ENCODE measurements at places on chromosomes 2 and 18.

DNA sequence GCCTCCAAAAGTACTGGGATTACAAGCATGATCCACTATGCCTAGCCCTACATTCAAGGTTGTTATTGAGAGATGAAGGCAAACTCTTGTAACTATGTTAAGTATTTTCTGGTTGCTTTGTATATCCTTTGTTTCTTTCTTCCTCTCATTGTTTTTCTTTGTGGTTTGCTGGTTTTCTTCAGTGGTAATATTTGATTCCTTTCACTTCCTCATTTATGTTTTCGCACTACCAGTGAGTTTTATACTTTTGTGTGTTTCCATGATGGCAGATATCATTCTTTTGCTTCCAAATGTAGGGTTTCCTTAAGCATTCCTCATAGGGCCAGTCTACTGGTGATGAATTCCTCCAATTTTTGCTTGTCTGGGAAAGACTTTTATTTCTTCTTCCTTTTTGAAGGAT, 90.2 kb downstream of the NCK2 start:
- DNase-seq = no peak

- no peak for DNase-seq
These were observed 112.1 kb downstream of the LTBP1 start for GRCh38 chr2:33058716-33059470.

GRCh38 chr2:29765721-29766120, 155.7 kb downstream of the ALK start:
- no peak for DNase-seq

DNA sequence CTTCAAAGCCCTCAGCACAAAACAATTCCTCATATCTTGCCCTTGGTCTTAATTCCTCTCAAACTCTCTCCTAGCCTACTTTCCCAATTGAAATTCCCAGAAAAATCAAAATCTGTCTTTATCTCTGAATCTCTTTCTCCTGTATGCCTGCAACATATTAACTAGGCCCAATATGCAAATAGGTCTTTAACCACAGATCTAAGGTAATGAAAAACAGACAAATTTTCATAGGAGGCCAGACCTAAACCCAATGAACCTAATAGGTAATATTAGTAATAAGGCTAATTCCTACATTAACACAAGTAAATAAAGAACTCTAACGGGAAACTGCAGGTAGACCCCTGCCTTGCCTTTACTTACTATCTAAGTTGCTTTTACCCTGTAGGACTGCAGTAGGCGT, 41.4 kb downstream of the WDR33 start:
- DNase-seq = no peak

DNA sequence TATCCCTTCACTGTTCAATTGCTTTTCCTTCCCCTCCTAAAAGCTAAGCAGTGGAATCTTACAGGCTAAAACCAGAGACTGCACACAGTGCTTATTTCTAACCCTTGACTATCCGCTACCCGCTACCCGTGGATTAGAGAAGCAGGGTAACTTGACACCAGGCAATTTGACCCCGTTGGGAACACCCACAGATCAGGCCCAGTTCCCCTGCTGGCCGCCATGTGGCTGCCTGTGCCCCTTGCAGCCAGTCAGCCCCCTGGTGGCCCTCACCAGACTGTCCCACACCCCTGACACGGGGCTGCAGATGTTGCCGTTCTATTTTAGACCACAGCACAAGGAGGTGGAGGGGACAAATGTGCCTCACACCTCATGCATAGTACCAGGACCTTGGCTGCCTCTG, 74.8 kb downstream of the TXNL1 start:
- DNase-seq = peak; percentile 25

- DNase-seq = peak; percentile 15
These were observed 77.1 kb downstream of the HS1BP3 start for GRCh38 chr2:20573620-20574422.

DNA sequence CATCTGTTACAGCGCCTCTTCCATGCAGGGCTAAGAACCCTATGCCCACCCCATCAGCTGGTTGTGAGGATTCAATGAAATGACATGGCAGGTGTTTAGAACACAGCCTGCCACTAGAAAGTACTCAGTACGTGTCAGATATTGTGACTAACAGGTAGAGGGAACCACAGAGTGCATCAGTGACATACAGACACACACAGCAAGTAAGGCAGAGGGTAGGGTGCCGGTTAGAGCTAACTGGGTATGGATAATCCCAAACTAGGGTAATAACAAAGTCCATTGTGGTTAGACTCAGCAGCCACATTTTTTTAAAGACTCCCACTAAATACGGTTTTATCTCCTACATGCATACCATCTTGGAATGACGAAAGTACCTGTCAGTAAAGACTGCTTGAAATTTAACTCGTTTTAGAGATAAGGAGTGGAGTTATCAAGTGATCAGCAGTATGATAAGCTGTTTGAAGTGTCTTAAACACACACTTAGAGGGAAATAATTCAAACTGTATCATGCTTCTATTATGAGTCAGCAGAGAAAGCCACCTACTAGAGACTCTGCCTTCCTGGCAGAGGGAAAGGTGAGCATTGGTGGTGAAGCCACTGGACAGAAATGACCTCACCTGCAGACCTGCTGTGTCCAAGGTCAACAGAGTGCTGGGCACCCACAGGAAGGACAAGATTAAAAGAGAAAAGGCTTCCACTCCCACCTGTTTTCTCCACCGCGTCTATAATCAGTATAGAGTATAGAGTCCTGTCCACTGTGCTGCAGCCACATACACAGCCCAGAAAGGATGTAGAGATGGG, 20.6 kb downstream of the MPPE1 start:
- no peak for DNase-seq

DNA sequence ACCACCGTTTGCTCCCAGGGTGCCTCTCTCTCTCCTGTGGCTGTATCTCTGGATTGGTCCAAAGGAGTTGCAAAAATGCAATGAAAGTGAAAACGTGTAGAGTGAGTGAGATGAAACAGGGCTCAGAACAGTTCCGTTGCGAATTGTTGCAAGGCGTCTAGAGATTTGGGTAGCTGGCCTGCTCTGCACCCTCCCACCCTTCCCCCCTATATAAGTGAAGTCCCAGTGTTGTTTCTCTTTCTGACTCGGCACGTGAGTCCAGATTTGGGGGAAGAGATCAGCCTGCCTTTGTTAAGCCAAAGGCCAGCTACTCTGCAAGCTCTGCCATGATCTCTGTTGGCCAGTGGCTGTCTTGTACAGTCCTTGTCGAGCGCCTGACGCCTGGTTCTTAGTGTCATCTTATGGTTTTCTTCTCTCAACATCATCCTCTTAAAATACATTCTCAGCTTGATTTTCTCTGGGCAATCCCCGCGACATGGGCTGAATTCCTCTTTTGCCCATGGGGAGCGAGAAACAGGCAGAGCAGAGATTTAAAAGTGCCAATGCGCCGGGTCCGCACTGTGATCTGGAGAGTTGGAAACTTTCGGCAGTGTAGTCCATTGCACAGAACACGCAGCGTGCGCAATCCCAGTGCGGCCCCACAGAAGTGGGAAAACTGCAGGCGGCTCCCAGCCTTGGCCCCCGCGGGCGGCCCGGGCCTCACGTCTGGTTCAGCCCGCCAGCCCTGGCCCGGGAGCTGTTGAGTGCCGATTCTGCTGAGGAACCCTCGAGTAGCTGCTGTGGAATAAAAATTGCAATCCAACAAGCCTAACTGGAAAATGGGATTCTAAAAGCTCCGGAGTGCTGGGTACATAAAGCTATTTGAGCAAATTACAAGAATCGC, 9.3 kb downstream of the MEIS1 start:
- DNase-seq = no peak

- no peak for DNase-seq
These were observed 51.0 kb downstream of the ANKRD44 start for GRCh38 chr2:197259470-197259999.

DNA sequence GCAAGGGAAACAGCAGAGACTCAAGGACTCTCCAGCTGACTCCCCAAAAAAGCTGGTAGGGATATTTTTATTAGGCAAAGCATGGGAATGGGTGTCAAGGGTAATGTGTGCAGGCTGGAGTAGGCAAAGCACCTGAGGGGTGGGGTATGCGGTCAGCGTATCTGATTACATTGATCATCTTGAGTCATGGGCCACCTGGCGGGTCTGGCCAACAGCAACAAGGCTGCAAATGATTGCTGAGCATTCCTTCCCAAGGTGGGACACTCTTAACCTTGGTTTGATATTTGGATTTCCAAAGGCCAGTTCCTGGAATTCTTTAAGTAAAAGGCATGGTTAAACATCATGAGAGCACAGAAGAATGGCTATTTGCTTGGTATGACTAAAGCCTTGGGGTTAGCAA, 32.6 kb upstream of the CCBE1 start:
- DNase-seq = no peak

DNA sequence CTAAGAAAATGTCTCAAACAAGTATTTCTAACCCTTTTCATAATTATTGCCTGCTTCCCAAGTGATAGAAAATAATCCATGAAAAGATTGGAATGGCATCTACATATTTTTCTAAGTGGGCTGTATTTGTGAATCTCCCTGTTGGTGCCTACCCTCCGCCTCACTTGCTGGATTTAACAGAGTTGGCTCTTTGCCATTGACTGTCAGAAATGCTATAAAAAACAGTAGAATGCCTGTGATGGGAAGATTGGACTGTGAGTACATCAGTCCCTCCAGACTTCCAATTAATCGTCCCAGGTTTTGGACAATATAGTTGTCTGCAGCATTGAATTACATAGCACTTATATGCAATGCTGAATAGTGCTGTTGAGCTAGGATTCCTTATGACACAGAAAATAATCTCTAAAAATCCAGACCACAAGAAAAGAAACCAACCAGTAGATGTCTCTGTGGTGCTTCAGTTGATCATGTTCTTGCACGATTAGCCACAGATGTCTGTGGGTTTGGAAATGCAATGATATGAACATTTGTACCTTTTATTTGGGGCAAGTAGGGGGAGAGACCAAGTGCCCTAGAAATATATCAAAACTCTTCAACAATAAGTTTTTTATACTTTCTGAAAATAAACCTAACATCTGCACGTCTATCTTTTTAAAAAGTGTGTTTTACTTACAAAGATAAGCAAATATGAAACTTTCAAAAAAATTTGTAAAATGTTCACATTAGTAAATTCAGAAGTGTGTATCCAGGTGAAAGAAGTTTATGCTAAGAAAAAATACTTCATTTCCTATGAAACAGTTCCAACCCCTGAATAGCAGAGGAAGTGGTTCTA, 88.5 kb downstream of the DYNAP start:
- peak; percentile 68 for DNase-seq

DNA sequence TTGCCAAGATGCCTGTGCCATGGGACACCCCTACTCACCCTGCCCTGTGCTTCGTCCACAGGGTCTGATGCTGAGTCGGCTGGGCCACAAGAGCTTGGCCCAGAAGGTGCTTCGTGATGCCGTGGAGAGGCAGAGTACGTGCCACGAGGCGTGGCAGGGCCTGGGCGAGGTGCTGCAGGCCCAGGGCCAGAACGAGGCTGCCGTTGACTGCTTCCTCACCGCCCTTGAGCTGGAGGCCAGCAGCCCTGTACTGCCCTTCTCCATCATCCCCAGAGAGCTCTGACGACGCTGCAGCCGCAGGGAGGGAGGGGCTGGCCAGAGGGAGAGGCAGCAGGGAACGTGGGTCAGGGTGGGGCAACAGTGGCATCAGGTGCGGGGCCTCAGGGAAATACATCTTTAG, 81.5 kb downstream of the STPG4 start:
- no peak for DNase-seq

- no peak for DNase-seq
These were observed 24.8 kb downstream of the SMCHD1 start for GRCh38 chr18:2680216-2680792.

DNA sequence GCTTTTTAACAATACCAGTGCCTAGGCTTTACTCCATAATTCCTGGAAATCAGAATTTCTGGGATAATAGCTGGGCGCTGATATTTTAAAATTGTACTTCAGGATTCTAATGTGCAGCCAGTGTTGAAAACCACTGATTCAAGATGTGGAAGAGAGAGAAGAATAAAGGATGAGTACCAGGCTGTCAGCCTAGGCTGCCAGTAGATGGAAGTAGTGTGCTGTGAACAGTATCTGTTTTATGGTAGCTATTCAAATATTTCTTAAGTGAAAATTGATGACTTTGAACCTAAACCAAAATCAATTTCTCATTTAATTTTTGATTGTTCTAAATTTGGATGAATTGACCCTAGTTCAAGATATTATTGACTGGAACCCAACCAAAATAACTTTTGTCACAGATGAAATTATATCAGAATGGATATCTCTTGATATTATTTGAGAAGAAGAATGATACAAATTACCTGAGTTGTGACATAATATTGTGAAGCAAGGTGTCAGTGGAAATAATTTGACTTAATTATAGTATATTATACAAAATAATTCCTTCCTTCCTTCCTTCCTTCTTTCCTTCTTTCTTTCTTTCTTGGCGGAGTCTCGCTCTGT, 88.0 kb downstream of the COMMD1 start:
- peak; percentile 27 for DNase-seq

DNA sequence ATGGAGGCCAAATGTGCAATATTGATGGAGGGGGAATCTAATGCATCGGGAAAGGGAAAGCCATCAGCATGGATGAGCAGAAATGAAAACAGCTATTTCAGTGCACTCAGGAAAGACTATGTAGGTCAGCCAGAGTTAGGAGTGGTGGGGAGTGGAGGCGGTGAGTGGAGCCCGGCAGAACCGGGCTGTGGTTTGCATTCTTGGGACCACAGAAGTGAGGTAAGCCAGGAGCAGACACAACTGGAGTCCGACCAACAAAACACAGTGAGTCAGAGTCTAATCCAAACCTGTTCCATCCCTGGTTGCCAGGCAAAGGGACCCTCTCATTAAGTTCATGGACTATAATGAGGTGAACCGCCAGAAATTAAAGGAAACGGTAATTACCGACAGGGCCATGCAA, 61.1 kb upstream of the RAB12 start:
- no peak for DNase-seq

- no peak for DNase-seq
These were observed 41.4 kb downstream of the FMNL2 start for GRCh38 chr2:152376385-152376784.

GRCh38 chr2:106115250-106115649, 78.9 kb downstream of the UXS1 start:
- DNase-seq = no peak

- no peak for DNase-seq
These were observed 259.4 kb downstream of the ANAPC1 start for GRCh38 chr2:111624411-111625156.

DNA sequence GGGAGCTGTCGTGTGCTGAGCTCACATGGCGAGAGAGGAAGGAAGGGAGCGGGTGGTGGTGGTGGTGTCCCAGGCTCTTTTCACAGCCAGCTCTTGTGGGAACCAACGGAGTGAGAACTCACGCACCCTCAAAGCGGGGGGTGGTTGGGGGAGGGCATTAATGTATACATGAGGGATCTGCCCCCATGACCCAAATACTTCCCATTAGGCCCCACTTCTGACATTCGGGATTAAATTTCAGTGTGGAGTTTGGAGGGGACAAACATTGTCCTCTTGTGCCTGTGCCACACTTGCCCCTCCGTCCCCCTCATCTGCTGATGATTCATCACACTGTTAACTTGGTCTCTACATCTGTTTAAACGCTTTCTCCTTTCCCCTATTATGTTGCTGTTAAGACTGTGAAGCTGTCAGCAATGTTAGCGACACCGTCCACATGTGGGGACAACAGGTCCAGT, 22.5 kb downstream of the INPP4A start:
- no peak for DNase-seq

DNA sequence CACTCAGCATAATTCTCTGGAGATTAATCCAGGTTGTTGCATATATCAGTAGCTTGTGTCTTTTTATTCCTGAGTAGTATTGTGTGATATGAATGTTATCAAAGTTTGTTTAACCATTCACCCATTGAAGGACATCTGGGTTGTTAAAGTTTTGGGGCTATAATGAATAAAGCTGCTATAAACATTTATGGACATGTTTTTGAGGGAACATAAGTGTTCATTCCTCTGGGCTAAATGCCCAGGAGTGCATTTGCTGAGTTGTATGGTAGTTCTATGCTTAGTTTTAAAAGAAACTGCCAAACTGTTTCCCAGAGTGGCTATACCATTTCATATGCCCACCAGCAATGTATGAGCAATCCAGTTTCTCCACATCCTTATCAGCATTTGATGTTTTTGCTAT, 21.8 kb upstream of the KCNJ13 start:
- DNase-seq = no peak
